ENCODE measurements at places on chromosomes 7 and 10.

DNA sequence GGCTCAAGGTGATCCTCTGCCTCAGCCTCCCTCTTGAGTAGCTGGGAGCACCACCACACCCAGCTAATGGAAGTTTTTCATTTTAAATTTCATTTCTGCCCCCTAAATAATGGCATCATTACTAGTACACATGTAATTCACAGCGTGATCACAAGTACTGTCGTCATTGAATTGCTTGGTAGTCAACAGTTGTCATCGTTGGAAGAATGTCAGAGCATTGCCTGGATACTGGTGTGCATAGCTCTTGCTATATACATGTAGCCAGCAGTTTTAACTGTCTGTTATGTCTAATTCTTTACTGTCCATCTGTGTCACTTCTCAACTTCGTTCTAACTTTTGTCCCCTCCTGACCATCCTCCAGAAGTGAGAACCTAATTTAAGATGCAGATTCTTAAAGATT lies 62.1 kb downstream of the CRPPA start:
- DNase-seq = no peak

DNA sequence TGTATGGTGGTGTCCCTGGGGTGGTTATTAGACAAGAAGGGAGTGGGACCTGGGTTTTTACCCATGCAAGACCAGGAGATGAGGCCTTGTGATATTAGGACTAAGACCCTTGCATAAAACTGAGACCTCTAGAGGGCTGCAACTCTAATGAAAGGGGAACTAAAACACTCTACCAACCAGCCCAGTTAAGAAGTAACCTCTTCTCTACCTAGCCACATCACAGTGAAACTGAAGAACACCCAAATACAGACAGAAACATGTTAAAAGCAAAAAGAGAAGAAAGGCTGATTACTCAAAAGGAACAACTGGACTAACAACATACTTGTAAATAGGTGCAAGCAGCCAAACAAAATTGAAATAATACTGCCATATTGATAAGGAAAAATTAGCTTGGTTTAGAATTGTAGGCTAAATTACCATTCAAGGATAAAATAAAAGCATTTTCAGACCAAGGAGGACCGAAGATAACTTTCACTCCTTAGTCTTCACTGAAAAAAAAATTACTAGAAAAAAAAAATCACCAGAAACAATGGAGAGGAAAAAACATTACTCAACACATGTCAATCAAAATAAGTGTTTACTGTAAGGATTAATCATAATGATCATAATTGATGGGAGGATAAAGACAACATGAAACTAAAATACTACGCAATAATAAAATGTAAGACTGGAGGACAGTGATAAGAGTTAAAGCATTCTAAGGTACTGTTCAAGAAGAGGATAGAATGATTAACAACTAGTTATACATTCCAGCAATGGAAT lies 27.6 kb downstream of the ERLIN1 start:
- DNase-seq = no peak

DNA sequence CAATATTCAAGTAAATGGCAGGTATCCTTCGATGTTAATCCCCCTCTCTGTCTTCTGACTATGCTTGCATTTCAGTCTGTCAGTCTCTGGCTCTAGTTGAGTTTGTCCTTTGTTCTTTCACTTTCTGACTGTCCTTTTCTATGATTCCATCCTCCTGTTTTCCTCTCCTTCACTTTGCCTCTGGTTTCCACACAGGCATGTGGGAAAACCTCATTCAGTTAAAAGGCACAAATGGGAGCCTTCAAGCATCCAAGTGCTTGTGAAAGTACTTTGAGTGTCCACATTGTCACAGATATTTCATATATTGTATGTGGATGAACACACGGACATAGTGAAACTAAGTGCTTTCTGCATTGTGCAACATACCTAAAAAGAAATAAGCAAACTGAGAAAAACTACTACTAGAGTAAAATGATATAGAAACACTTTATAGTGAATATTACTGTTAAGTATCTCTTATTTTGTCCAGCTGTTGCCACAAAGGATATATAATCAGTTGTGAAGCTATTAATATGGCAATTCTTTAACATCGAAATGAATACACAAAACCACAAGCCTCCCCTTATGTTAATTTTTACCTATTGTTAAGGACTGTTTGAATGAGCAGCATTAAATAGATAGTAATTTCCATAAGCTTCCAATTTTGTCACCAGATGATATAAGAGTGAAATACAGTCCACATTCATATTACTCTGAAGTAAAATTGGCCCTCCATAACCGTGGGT lies 71.7 kb downstream of the NRBF2 start:
- DNase-seq = no peak

GRCh38 chr10:11091517-11092102 lies 73.9 kb downstream of the CELF2 start:
- DNase-seq = no peak
